ENCODE measurements at places on chromosomes 16 and 17.

DNA sequence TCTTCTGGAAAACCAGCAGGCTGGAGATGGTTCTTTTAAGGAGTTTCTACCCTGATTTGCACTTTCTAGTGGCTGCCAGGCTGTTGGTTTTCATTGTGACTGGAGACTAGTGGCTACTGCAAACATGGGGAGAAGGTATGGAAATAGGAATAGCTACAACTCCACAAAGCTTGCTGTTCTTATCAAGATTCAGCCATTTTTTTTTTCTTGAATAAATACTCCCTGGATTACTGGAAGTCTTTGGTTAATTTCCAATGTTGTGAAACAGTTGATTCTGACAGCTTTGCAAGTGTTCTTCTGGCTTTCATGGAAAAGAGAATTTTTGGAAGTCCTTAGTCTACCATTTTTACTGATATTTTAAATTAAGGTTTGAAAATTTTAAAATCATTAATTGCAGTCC is 277.7 kb downstream of the HS3ST3A1 start:
- DNase-seq: no peak

DNA sequence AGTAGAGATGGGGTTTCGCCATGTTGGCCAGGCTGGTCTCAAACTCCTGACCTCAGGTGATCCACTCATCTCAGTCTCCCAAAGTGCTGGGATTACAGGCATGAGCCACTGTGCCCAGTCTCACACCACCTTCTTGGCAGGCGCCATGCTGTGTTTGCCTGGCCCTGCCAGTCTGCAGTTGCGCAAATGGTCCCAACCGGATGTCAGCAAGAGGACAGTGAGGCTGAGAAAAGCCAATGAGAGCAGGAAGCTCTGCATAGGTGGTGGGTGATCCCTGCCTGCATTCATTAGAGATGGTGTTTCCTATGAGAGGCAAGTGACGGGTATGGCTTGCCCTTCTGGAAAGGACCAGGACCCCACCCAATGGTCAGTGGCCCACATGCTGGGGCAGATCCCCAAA is 59.3 kb downstream of the PECAM1 start:
- DNase-seq: no peak

DNA sequence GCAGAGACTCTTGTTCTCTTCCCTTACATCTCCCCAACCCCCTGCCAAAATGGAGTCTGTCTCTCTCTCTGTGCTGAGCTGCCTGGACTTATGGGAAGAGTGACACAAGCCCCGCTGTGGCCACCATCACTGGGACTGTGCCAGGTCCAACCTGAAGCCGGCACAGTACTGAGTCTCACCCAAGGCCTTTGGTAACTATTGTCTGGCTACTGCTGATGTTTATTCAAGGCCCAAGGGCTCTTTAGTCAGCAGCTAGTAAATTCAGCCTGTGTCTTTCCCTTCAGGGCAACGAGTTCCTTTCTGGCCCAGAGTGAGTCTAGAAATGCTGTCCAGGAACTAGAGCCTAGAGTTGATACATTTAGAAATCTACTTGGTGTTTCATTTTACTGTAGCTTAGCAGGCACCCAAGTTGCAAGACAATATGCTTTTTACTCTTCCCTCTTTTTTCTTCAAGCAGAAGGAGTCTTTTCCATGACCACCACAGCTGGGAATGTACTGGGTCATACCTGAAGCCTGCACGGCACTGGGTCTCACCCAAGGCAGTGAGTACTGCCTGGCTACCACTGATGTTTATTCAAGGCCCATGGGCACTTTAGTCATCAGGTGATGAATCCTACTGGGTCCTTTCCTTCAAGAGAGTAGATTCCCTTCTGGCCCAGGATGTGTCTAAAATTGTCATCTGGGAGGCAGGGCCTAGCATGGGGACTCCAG is 17.7 kb downstream of the EFCAB5 start:
- DNase-seq: no peak

- DNase-seq: no peak
Observed at GRCh38 chr16:11783319-11784037, 13.6 kb downstream of the ZC3H7A start.

DNA sequence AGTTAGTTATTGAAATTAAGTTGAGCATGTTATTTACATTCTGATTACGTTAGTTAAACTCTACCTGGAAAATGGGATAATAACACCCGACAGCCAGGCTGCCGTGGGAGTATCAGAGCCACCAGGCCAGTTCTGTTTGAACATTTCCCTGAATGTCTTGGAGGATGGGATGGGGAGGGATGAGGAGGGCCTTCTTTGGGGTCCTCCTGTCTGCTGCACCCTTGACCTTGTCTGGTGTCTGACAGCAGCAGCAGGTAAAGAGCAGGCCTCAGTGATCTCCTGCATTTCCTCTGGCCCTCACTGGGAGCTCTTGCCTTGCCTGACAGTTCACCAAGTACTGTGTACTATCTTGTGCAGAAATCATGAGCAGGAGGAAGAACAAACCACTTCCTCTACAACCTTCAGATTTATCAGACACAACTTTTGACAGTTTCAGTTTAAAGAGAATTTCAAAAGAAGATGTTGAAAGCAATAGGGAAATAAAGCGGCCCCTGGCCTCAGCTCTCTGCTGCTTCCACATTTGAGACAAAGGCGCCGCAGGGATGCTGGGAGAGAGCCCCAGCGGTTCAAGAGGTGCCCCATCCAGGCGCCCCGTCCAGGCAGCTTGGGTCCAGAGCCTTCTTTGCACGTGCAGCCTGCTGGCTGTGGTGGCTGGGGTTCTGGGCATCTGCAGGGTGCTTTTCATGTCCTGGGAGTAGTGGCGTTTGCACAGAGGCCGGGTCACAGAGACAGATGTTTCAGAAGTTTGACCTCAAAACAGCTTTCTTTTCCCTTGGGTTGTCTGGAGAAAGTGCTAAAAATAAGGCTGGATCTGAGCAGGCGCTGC is 25.3 kb downstream of the CMIP start:
- peak; percentile 29 for DNase-seq

GRCh38 chr17:80636361-80637018 is 91.9 kb downstream of the RPTOR start:
- no peak for DNase-seq

- no peak for DNase-seq
Observed at GRCh38 chr17:7613769-7614424, 800 bp downstream of the FXR2 start.

DNA sequence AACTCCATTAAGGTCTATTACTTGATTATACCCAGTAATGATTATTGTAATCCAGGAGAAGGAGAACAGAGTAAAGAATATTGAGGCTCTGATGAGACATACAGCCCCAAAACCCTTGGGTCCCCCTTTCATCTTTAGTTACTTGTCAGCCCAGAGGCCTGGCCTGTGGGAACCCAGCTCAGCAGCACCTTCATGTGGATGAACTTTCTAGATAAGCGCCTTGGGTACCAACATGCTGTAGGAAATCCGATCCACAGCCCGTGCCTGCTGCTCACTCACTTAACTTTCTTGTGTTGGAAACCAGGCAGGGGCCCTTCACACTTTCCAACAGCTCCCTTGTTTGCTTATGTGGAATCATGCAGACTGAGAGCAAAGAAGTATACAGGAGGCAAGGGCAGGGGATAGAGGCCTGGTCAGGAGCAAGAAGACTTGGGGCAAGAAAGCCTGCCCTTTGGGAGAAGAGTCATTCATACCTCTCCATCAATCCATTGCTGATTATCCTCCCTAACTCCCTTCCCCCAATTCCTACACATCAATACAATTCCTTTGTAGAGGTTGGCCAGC is 64.0 kb upstream of the SOX9 start:
- DNase-seq: no peak

- no peak for DNase-seq
Observed at GRCh38 chr17:38898291-38898679, 27.1 kb upstream of the LASP1NB start.

DNA sequence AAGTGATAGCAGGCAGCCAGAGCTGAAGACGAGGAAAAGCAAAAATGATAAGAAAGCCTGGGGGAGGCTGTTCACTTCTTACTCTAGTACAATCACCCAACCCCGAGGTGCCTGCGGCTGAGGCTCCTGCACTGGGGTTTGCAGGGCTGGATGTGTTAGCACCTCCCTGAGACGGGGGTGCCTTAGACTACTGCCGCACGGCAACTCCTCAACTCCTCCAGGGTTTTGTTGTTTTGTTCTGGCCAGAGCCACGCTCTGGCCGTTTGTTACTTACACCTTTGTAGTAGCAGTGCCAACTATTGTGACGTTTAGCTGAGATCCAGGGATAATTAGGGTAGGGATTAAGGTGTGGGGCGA is 51.5 kb downstream of the LDHD start:
- DNase-seq: no peak

DNA sequence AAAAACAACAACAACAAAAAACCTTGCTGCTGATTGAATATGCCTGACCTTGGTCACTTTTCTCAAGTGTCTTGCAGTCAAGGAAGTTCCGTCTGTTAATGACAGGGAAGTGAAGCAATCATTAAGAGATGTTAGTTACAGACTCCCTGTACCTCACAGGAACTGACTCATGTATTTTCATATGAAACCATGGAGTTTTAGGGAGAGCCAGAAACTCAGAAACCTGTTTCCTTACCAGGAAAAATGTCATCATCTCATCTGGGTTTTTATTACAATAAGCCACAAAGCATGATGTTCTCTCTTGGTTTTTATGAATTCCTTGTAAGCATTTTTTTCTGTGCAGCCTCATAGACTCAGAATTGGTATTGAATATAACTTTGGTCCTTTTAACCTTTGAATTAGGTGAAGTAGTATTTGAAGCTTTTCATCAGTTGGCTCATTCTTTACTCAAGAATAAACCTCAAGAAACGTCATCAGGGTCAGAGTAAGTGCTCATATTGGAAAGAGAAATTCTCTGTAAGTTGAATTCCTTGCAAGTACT is 10.3 kb downstream of the LYRM1 start:
- no peak for DNase-seq

GRCh38 chr17:45273551-45273957 is 11.7 kb upstream of the SPATA32 start:
- no peak for DNase-seq

DNA sequence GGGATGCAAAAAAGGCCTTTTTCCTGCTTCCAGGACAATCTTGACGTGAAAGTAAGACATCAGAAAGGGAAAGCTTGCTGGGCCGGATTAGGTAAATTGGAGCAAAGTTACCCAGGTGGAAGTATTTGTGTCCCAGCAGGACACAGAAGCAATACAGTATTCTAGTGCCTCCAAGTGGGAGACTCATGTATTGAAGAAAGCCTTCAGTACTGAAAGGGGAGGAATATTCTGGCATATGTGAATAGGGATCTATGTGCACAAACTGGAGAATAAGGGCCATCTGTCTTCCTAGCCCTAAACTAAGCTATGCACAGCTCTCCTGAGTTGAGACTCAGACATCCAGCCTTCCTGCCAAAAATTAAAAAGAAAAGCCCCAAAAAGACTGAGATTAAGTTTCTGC is 327.3 kb upstream of the CDH8 start:
- DNase-seq: no peak

GRCh38 chr17:72380737-72381136 is 259.9 kb downstream of the SOX9 start:
- DNase-seq: no peak

GRCh38 chr17:28599311-28600184 is 723 bp upstream of the SPAG5 start:
- peak; percentile 44 for DNase-seq

DNA sequence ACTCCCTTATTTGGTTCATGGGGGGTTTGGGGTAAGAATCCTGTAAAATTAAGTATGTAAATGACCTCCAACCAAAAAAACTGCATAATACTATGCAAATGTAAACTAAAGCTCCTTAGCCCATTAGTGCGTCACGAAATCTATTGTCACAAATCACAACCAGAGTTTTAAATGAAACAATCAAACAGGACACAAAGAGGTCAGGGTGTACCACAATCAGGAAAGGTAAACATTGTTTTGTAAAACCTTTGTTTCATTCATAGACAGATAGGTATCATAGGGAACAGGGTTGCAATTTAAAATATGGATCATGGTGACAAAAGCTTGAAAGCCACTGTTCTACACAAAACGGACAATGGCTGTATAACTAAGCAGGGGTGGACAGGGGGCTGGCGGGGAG is 61.0 kb downstream of the ARHGAP17 start:
- no peak for DNase-seq

DNA sequence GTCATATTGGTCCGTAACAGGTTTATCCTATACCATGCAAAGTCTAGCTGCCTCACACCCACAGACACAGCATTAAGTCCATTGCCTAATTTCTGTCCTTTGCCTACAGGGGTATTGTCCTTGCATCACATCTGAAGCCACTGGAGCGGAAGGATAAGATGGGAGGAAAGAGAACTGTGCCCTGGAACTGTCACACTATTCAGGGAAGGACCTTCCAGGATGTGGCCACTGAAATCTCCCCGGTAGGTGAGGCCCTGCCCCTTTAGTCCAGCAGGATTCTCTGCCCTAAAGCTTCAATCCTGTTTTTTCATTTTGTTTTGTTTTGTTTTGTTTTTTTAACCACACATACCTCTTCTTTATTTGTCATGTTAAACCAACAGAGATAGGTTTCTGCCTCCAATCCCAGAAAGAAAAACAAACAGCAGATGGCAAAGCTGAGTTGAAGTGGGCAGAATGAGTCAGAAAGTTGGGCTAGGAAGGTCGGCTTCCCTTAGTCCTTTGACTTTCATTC is 2.2 kb upstream of the EFTUD2 start:
- no peak for DNase-seq

- no peak for DNase-seq
Observed at GRCh38 chr17:42760652-42761581, at the start of gene RAMP2. RAMP2 (plus strand) TSS chr17:42761227; CDS start chr17:42761262, 35 bp downstream.

DNA sequence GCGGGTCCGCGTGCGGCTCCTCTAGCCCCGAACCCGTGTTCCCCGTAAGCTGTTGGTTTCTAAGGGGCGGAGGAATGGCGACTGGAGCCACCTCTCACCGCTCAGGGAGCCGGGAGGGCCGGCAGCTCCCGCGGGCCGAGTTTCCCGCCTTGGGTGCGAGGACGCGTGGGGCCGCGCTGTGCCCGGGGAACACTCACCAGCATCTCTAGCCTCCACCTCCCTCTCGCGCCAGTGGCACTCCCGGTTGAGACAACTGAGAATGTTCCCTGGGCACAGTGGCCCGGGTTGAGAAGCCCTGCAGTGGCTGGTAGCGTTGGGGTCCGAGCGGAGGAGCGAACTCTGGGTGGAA is 560 bp downstream of the TELO2 start:
- DNase-seq: no peak

GRCh38 chr17:11138023-11138422 is 103.0 kb upstream of the SHISA6 start:
- DNase-seq: no peak

GRCh38 chr17:81394921-81395599 is at the start of gene BAHCC1:
BAHCC1 (plus strand) TSS chr17:81395457; CDS start chr17:81399740, 4,283 bp downstream.
- DNase-seq: peak; percentile 99
